ENCODE measurements at places on chromosomes 3 and 15.

DNA sequence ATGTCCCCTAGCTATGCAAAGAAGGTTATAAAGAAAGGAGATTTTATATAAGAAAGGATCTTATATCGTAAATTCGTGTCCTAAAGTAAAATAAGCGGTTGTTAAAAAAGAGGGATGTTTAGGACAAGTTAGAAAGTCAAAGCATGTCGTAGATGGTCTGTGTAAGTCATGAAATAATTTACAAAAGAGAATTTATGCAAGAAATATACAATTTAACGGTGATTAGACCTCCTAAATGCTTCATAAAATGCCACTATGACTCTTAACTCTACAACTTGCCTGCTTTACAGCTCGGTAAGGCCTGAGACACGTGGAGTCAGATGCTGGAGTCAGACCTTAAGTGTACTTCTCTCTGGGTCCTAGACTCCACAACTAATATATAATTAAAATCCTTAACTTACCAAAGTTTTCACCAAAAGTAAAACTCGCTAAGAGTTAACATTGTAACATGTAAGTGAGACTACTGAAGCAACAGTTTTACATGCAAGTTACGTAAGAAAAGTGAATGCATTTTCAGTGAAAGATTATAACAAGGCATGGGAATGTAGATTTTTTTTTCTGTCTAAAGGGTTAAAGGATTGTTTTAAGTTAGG, 13.3 kb upstream of the SRPRB start:
- DNase-seq, result no peak

- DNase-seq, result no peak
These were observed 76.2 kb downstream of the ITGB5 start for GRCh38 chr3:124810970-124811369.

DNA sequence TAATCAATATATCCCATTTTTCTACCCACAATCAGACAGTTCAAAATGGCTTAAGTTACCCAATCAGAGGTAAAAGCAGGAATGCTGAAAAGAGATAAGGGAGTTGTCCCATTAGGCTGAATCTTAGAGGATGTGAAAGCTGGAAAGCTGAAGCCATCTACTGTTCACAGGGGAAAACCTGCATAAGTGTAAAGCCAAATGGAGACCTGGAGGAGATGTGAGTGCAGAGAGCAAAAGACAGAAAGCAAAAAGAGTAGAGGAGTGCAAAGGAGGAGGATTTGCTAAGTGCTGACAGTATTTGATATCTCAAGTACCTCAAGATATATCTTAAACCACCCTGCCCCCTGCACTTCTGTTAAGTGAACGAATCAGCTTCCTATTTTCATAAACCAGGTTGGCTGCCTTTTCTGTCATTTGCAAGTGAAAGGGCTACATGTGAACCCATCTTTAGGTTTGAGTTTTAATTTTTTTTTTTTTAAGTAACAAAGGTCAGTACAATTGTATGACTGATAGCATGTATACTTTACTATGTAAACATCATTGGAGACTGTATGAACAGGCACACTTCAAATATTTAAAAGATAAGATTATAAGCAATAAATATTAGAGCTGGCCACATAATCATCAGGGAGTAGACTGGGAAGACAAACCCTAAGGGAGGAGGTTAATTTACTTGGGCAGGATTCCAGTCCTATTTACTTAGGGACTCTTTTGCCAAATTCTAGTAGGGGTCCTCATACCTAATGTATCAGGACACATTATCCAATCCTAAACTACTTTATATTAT, 22.8 kb upstream of the P2RY1 start:
- DNase-seq, result no peak

GRCh38 chr3:12985148-12985547, 88.1 kb downstream of the IQSEC1 start:
- DNase-seq, result no peak

- no peak for DNase-seq
These were observed 60.5 kb upstream of the FGD5 start for GRCh38 chr3:14758297-14758696.

GRCh38 chr3:170058127-170058526, 20.3 kb downstream of the GPR160 start:
- no peak for DNase-seq

- no peak for DNase-seq
These were observed 101.0 kb upstream of the COL8A1 start for GRCh38 chr3:99537416-99537815.

DNA sequence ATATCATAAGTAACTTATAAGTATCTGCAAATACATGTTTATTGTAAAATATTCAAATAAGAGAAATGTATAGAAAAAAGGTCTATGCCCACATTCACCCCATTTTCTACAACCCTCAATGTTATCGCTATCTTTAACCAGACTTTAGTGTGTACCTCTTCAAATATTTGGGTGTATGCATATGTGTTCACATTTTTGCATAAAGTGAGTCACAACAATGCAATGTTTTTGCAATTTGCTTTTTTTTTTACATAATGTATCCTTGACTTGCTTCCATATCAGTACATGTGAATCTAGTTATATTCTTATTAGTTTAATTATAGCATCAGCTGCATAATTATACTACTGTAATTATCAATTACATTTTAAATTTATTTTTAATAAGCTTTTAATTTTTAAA, 117.3 kb upstream of the LYSMD4 start:
- no peak for DNase-seq

DNA sequence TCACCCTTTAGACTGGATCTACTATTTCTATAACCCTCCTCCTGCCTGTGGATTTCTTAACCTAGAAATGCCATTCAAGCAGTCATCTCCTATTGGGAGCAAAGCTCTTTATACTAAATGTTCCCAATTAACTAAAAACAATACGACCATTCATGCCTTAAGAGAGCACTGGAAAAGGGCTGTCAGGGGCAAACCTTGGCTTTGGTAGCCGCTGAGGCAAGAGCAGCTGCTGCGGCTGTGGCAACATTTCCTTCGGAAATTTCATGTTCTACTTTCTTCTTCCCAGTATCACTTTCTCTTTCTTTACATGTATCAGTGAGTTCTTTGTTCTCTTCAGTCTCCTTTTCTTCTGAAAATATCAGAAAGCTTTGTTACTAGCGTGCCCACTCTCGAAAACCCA, 56.3 kb upstream of the CSPG5 start:
- DNase-seq, result no peak

DNA sequence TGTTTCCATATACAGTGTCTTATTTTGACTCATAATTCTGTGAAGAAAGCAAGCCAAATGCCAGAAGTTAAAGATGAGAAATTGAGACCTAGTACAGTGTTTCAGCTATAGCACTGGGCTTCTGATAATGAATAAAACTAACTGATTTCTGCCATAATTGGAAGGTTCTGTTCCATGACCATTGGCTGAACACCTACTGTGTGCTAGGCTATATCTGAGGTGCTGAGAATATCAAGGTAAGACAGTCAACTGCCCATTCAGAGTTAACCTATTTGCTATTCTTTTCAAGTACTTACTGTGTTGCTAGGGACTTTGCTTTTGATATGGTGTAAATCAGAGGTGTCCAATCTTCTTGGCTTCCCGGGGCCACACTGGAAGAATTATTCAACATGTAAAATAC, 73.4 kb downstream of the LHFPL4 start:
- no peak for DNase-seq

DNA sequence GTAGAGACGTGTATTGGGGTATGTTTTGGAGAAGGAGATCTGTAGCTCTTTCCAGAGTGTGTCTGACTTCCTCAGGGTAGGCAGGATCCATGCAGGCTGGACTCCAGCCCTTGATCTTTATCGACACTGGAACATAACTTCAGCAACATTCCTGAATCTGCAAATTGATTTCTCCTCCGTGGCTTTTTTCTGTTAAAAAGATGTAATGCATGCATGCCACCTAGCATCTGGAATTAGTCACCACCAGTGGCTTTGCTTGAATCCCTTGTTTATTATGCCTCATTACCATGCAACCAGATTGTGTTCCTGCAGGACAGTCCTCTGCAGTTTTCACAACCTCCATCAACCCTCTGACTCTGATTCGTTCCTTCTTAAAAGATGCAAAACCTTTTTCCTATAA, 86.1 kb downstream of the CCNL1 start:
- no peak for DNase-seq

DNA sequence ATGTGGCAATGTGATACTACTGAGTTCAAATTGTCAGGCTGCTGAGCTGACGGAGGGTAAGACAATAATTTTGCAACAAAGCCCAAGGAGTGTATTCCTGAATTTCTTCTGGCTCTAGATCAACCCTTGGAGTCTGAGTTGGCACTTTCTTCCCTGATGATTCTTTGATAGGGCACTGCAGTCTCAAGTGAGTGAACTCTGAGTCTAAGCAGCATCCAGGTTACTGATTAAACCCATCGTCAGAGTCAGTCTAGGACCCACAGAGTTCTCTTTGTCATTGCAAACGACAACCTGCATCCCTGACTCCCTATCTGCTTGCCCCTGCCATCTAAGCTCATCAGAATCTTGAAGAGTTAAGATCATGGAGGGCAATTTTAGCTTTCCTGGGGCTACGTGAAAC, 58.6 kb downstream of the MME start:
- no peak for DNase-seq

DNA sequence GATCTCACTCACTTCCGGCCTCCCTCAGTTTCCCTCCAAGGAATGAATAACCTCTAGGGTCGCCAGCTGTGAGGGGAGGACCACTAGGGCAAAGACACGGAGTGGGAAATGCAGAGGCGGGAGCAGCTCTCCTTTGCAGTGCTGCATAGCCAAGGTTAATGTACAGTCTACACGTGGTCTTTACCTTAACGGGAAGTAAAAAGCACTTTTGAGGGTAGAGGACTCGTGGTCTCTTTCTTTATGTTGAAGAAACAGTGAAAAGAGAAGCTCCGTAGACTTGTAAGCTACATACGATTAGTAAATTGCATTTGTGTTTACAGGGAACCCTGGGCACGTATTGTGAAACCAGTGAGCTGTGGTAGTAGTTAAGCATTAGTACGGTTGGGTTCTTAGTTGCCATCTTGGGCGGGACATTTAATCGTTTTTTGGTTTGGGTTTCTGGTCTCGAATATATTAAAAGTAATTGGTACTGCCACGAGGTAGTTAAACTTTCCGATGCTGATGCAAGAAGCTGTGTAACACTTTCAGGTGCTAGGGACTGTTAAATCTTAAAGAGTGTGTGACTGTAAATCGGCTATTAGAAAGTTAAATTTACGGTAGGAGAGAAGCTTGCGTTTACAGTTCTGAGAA, 828 bp downstream of the U2SURP start:
- no peak for DNase-seq

DNA sequence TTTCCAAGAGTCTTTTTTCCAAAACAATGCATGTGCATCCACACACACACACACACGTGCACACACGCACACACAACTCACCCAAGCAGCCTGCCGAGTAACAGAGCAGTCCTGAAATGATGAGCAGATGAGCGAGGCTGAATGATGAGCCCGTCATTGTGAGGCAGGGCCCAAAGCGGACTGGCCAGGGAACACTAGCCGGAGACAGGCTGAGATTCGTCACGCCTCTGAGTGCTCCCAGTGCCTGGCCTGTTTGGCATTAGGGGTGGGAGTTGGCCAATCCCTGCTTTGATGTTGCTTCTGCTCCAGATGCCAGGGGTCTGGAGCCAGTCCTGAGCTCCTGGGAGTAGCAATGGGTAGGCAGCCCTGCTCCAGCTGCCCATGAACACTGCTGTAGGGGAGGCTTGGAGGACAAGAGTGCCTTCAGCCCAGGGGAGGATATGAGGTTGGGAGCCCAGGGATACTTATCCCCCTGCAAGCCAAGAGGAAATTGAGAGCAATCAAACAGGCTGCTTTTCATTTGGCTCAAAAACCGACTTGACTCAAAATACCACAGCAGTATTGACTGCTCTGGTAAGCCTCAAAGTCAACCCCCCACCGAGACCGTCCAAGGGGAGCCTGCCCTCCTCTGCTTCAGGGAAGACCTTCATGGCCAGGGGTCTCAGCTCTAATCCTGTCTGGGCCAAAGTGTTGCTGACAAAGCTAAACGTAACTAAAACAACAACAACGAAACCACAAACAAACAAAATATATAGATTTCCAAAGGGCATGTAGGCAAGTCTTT, 22.9 kb downstream of the COLQ start:
- no peak for DNase-seq

DNA sequence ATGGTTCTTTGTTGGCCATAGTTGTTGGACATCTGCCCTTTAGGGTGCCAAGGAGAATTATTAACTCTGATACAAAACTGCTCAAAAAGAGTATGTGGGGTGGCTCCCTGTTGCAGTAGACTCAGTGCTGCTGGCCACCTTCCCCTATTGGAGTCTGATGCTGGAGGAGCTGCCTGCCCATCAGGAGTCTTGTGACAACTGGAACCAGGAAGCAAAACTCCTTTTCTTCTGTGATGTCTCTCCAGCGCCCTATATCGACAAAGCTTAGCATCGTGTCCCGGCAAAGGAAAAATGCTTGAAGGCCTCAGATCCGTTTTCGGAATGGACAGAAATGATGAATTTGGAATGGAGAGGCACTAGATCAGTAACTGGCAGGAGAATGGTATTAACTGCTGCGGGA, 23.5 kb downstream of the PAK2 start:
- DNase-seq, result no peak

DNA sequence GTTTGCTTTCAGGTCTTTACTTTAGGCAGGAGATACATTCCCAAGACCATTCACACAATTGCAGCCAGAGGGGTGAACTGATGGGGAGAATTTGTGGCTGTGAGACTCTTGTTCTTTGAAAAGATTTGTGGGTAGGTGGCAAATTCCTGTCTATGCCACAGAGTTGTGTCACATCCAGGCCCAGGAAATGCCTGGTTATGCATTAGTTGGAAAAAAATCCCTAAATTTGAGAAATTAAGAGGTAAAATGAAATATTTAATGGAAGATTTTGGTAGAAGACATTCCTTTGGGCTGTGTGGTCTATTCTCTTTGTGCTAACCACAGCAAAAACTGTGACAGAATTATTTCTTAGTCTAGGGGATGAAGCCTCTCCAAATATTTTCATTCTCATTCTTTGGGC, 28.8 kb downstream of the SAMMSON start:
- DNase-seq, result no peak
